Activated T-helper 2 cell treated with anti-CD3 and anti-CD28 coated beads, Interferon-gamma antibody, Interleukin-2, Interleukin-4, amounts not matched to agents 10 μg/mL and 5 μg/mL and 100 μg/mL, durations not matched to agents 14 hours and 24 hours and 36 hours (primary cell): ENCODE measurements at places on chromosomes 7 and 10.

DNA sequence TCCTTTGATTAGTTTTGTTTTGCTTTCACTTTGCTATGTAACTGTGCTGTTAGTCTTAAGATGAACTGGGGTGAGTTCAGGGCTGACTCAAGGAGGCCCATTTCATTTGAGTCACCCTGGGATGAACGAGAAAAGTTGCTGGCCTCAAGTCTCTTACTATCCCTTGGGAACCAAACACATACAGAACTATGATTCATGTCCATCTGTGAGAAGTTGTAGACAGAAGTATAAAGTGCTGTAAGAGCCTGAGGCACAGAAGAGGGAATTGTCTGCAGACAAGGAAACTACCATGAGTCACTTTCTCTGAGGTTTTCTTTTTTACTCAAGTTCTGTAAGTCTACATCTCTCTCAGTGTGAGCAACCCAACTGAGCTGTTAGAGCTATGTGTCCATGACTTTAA lies 179.8 kb upstream of the CSTF2T start:
- no peak for DNase-seq

- no peak for DNase-seq
Observed at GRCh38 chr7:111802194-111802772, 240.0 kb upstream of the IMMP2L start.

GRCh38 chr10:93255546-93255945 lies 181.9 kb downstream of the CYP26A1 start:
- DNase-seq = no peak

DNA sequence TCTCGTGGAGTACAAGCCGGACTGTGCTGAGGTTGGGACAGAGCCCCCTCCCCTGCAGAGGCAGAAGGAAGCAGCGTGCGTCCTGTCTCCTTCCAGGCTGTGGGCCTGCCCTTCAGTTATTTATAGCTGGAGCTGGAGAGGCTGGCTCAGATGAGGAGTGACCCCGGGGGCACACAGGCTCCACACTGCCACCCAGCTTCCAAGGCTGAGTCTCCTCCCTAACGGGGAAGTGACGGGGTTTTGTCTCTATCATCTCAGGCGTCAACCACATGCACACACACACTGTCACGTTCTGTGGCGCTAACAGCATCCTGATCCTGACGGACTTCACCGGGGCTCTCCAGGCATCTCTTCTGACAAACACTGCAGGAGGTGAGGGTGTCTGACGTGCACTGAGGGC lies 25.4 kb downstream of the AMZ1 start:
- no peak for DNase-seq

DNA sequence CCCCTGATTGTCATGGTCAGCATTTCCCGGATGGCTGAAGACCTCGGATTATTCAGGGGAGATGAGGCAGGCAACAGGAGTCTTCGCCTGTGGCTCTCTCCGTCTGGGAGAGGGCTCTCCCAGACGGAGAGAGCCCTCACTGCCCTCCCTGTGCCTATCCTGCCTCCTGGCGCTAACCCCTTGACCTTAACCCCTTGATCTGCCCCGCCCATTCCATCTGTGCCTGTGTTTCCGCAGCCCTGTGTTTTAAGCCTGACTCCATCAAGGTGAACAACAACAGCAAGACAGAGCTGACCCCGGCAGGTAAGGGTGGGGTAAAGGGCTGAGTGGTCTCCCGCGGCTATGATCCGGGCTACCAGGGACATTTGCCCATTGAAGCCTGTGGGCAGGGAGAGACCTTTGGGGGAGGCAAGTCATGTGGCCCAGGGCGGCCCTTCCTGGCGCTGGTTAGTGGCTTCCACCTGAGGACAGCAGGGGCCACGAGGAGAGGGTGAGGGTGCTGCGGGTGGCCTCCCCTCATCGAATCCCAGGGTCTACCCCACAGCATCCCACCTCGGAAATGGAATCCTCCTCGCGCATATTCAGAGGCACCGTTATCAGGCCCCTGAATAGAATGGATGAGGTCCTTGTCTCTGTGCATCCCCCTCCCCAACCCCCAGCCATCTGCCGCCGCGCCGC lies 4.2 kb upstream of the MUC12 start:
- DNase-seq = no peak

- DNase-seq = no peak
Observed at GRCh38 chr10:114401195-114401791, 3.0 kb downstream of the AFAP1L2 start.

DNA sequence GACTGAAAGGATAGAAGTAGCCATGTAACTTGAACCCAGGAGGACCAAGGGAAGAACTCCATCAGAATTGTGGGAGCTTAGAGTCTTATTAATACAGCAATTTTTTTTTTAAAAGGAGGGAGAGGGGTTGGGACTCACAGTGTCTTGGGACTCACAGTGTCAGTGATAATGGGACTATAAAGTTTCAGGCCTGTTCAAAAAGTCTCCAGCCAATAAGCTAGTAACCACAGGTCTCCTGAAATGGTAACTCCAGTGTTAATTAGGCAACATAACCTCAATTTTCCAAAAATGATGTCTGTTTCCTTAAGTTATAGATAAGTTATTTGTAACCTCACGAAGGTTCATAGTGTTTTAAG lies 2.4 kb upstream of the HNRNPH3 start:
- no peak for DNase-seq

DNA sequence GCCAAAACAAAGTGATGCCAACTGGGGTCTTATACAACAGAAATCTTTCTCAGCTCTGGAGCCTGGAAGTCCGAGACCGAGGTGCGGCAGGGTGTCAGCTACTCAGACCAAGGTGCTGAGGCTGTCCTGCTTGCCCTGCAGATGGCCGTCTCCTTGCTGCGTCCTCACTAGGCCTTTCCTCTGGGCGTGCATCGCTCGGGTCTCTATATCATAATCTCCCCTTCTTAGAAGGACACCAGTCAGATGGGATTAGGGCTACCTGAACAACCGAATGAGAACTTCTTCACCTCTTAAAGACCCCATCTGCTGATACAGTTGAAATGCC lies 244.7 kb downstream of the EBF3 start:
- no peak for DNase-seq

DNA sequence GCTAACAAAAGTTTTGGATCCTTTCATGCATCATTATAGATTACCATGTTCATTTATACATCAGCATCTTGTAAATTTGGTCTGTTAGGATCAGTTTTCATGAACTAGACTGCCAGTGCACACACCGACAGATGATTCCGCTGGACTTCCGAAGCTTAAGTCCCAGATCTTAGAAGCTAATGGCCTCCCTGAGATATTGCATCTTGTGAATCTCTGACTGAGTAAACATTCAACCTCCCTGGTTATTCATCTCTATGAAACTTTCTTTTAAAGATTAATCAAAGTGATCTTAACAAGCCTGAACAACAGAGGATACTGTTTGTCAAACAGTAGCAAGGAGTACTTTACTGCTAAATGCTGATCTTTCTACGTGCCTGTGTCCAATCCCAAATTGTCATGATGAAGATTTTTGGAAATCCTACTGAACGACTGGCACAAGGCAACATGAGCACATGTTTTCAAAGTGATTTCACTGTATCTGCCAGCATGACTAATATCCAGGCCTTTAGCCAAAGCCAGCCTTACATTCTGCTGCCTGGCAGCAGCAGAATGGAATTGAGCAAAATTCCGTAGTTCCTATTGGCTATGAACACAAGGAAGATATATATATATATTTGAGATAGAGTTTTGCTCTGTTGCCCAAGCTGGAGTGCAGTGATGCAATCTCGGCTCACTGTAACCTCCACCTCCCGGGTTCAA lies 91.3 kb upstream of the ANK3 start:
- no peak for DNase-seq

DNA sequence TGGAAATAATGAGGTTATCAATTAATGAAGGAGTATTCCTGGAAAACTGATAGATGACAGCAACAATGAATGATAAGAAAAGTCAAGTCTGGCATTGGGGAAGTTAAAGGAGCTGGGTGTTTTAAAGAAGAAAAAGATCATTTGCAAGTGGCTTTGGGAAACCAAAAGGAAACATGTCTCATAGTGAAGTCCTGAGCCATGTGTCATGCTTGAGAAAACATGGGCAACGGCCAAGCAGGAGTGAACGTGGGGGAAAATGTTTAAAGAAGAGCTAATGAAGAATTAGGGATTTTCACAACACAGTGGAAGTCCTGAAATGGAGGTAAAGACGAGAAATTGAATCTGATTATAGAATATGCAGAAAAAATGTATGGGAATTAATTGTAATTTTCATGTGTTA lies 1383.2 kb upstream of the CELF2 start:
- DNase-seq = no peak

DNA sequence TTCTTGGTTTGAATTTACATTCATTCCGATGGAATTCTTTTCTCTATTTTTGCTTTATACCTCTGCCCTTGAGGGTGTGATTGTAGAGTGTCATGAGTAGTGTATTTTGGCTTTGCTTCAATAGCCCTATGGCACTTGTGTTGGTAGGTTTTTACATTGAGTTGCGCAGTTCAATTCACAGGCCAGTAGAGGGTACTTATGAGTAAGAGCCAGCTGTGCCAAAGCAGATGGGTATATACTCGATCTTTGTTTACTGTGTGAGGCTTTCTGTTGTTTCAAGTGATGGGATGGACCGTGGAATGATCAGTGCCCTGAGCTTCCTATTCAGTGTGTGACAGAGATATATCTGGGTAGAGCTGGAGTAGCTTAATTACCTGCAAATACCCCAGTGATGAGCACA lies 4.3 kb upstream of the AKR1C3 start:
- no peak for DNase-seq

GRCh38 chr10:14491811-14492210 lies 161.1 kb upstream of the FRMD4A start:
- DNase-seq = no peak

DNA sequence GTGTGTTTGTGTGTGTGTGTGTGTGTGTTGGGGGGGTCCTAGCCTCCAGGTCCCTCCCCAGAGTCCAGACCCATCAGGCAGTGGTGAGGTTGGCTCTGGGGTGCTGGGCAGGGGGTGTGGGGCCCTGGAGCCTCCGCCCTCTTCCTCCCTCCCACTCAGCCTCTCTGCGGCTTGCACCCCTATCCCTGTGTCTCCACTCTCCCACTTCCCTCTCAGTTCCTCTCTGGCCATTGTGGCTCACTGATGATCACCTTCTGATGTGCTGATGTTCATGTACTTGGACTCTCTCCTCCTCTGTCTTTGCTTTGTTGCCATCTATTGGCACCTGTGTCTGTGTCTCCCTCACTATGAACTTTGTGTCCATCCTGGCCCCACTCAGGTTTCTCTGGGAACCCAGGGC lies 298.7 kb downstream of the ZEB1 start:
- no peak for DNase-seq

DNA sequence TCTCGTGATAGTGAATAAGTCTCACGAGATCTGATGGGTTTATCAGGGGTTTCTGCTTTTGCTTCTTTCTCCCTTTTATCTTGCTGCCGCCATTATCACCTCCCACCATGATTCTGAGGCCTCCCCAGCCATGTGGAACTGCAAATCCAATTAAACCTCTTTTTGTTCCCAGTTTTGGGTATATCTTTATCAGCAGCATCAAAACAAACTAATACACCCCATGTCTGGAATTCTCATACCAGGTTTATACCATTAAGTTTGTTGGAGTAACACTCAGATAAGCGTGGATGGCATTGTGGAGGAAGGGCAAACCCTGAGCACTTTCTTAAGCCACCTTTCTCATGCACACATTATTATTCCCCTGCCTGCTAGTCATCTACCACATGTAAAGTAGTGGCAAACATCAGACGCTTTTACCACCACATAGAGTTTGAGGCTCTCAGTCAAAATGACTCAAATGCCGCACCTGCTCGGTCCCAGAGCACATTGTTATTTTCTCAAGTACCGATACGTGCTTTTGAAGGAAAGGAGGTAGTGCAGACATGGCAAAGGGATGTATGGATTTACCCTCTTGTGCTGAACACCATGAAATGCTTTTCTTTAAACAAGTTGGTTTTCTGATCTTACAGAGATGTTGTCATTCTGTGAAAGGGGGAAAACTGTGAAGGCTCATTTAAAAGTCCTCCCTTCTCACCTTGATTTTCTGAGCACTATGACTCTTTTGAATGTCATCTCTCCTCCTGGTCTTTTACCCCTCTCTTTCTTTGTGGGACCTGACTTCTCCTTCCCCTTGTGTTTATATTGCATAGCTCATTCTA lies 429.7 kb downstream of the EXOC4 start:
- DNase-seq = no peak

DNA sequence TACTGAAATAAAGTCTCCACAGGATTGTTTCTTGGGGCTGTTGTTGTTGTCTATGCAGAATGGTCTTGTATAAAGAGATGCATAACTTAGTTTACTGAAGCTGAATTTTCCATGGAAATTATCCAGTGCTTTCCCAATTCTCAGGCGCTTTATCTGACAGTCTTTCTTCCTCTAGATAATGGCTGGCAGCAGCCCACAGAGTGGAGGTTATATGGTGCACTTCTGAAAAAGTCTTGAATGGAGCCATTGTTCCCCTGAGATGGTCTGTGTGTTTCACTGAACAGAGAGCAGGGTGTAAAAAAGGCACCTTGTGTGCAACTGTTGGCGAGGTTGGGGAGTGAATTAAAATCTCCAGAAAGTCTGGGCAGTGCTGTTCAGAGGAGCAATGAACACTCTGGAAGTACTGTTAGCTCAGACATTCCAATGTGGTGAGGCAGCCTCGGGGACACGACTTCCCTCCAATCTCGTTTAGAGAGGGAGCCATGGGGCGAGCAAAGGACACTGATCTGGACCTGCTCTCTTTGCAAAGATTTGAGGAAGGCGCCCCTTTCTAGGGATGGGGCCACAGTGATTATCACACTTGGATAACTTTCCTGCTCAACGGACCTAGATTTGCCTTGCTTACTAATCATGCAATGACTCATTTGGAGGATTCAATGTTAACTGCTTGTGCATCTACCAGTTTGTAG lies 2.0 kb upstream of the PLCE1 start:
- no peak for DNase-seq

DNA sequence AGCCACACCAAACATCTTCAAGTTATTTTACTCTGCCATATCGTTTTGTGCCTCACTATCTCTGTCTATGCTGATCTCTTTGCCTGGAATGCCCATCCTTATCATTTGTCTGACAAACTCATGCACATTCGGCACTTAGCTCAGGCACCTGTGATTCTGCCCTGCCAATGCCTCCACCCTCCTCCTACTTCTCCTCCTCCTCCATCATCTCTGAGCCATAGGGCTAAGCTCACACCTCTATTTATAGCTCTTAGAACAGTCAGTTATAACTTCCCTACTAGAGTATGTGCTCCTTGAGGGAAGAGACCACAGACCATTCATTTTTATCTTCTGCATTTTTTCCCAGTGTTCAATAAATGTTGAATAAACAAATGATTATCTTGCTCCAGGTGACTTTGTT lies 51.2 kb upstream of the CDK13 start:
- no peak for DNase-seq

DNA sequence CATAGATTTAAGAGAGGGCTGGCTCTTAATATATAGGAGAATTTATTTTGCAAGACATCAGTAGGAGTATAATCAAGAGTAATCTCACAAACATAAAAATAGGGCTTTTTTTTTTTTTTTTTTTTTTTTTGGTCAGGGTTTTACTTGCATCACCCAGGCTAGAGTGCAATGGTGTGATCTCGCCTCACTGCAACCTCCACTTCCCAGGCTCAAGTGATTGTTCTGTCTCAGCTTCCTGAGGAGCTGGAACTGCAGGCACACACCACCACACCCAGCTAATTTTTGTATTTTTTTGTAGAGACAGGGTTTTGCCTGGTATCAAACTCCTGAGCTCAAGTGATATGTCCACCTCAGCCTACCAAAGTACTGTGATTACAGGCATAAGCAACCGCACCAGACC lies 535.3 kb downstream of the CCSER2 start:
- no peak for DNase-seq
